ENCODE measurements at places on chromosomes 6 and 20.
A peak's percentile ranks its signal among the peaks of the same experiment; 100 is the strongest.

GRCh38 chr20:6590891-6591637 is 176.4 kb upstream of the BMP2 start:
- DNase-seq, result no peak

- DNase-seq, result no peak
Observed at GRCh38 chr6:153927867-153928266, 111.2 kb upstream of the OPRM1 start.

DNA sequence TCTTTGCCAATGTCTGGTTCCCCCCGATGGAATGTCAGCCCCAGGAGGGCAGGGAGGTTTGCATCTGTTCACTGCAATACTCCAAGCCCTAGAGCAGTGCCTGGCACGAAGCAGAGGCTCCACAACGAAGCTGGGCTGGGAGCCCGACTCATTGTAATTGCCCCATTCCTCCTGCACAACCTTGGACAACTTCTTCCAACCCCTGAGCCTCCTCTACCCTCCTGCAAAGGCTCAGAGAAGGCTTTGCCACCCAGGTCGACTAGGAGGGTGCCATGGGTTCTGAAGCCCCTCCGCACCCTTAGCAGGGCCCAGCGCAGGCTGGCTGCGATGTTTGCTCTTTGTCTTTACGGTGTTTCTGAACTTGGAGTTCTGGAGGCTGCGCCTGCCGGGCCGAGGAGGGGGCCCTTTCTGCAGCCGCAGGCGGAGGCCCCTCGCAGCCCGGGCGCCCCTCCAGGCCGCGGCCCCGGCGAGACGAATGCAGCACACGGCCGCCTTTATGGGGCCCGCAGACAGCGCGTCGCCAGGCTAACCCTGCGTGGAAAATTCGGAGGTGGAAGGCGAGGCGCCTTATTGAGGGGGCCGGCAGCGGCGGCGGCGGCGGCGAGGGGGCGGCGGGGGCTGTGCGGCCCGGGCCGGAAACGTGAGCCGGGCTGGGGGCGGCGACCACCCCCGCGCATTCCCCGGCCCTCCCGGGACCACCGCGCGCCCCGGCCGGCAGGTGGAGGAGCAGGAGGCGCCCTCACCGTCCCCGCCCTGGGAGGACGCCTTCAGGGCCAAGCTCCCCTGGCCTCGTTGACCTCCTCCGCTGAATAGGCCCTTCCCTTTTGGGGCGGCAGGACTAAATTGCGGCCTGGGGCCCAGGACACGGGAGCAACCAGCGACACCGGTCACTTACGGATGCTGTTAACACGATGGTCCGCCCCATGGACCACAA is 27.0 kb downstream of the SNAI1 start:
- DNase-seq, result peak; percentile 74

- no peak for DNase-seq
Observed at GRCh38 chr6:140809694-140810101, 1323.0 kb upstream of the GJE1 start.

DNA sequence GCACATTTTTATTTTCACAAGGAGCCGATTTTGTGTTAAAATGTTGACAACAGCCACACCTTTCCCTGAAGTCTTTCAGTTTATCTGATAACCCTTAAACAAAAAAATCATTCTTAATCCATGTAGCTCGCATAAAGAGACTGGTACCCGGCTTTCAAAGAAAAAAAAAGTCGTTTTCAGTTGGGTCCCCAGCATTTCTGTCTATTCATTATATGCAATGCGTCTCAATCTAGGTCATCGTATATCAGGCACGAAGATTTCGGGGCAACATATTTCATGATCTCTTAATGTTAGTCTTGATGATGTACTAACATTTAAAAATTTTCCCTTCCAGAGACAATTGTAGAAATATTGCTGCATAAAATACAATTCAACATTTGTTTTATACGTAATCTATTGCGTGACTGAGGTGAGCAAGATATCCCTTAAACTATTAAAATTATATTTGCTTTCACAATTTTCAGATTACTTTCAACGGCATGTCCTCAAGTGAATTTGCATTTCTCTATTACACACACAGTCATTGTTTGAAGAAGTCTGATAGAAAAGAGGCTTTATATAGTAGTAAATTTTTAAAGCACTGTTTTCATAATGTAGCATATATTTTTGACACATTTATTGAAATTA is 2.9 kb upstream of the TUBB2B start:
- DNase-seq, result no peak

- DNase-seq, result no peak
Observed at GRCh38 chr6:134000443-134000842, 47.4 kb downstream of the TBPL1 start.
